Adrenal gland (tissue), 19 donors: ENCODE measurements at places on chromosomes 2 and 18.

GRCh38 chr2:46163804-46164528, 133.2 kb upstream of the EPAS1 start:
- DNase-seq = no peak

- no peak for DNase-seq
Observed at GRCh38 chr2:68824831-68825230, 46.4 kb downstream of the BMP10 start.

GRCh38 chr2:38430196-38430595, 53.1 kb upstream of the ATL2 start:
- DNase-seq = no peak

GRCh38 chr2:101704046-101704466, 6.5 kb downstream of the MAP4K4 start:
- no peak for DNase-seq
